Endodermal cell (in vitro differentiated cells): ENCODE measurements at places on chromosomes 11 and 22.

GRCh38 chr11:122599434-122599833 lies 56.1 kb upstream of the UBASH3B start:
- DNase-seq: no peak

- DNase-seq: no peak
Observed at GRCh38 chr11:15148169-15148568, 33.4 kb downstream of the INSC start.

DNA sequence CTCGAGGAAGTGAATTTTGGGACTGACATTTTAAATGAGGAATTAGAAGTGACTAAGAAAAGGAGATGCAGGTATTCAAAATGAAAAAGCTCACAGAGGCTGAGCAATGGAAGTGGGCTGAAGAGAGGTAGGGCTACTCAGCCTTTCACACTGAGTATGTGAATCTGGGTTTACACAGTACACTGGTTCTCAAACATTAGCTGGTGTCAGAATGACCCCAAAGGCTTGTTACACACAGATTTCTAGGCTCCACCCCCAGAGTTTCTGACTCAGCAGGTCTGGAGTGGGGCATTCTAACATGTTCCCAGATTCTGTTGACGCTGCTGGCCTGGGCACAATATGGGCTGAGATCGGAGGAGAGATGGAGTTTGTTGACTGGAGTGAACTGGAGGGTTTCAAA lies 32.8 kb downstream of the CADM1 start:
- no peak for DNase-seq

GRCh38 chr22:27416511-27417420 lies 384.8 kb downstream of the MN1 start:
- DNase-seq: peak; percentile 83

- no peak for DNase-seq
Observed at GRCh38 chr22:44042249-44043218, 18.4 kb downstream of the PARVB start.

- DNase-seq: peak; percentile 76
Observed at GRCh38 chr11:18736590-18737148, 10.7 kb upstream of the IGSF22 start.

DNA sequence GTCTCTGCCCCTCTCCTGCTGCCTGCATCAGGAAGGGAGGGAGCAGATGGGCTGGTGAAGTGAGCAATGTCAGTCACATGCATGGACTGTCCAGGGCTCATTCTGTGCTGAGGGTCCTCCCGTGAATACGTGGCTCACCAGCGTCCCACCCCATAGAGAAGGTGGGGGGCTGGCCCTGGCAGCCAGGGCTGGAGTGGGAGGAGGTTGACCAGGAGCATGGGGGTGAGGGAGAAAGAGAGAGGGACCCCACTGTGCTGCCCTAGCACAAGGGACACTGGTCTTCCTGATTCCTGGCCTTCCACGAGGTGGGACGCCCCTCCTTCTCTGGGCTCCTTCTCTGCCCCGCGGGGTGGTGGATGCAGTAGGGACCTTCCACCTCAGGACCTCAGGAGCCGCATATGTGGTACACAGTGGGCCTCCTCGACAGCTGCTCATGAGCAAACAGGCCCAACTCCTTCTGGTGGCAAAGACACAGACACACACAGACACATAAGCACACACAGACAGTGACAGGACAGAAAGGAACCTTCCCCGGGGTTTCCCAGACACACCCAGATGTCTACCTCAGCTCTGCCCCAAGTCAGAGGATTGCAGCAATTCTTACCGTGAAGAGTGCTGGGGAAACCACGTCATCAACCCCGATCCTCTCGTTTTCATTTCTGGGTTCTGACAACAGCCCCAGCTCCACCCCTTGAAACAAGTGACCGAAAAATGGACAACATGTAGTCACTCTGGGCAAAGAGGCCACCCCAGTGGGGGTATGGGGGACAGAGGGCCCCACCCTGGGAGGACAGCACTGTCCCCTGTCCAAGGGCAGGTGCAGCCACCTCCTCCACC lies 3.6 kb upstream of the APOBEC3A start:
- DNase-seq: no peak

GRCh38 chr11:48210052-48210451 lies 6.6 kb upstream of the OR4B1 start:
- DNase-seq: peak; percentile 78

DNA sequence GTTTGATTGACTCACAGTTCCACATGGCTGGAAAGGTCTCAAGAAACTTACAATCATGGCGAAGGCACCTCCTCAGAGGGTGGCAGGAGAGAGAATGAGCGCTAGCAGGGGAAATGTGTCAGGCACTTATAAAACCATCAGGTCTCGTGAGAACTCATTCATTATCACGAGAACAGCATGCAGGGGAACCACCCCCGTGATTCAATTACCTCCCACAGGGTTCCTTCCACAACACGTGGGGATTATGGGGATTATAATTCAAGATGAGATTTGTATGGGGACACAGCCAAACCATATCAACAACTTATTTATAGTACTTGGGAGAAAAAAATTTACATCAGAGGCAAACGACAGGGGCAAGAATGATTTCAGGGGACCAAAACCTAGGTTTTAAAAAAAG lies 3.0 kb downstream of the ME3 start:
- no peak for DNase-seq

- peak; percentile 46 for DNase-seq
Observed at GRCh38 chr22:44436736-44437135, 61.3 kb downstream of the RTL6 start.

DNA sequence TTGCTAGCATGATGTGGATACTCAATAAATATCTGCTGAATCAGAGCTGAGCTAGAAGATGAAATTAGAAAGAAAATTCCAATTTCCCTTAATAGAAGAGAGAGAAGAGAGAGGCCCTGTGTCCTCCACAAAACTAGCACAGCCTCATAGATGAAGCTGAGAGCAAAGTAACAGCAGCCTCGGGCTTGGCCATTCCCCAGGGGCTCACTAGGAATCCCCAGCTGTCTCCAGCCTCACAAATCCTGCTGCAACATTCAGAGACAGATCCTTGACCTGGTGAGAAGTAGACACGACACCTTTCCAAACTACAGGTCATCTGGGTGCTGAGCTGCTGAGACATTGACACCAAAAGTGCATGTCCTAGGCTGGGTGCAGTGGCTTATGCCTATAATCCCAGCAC lies 26.1 kb upstream of the IRAG1 start:
- no peak for DNase-seq

DNA sequence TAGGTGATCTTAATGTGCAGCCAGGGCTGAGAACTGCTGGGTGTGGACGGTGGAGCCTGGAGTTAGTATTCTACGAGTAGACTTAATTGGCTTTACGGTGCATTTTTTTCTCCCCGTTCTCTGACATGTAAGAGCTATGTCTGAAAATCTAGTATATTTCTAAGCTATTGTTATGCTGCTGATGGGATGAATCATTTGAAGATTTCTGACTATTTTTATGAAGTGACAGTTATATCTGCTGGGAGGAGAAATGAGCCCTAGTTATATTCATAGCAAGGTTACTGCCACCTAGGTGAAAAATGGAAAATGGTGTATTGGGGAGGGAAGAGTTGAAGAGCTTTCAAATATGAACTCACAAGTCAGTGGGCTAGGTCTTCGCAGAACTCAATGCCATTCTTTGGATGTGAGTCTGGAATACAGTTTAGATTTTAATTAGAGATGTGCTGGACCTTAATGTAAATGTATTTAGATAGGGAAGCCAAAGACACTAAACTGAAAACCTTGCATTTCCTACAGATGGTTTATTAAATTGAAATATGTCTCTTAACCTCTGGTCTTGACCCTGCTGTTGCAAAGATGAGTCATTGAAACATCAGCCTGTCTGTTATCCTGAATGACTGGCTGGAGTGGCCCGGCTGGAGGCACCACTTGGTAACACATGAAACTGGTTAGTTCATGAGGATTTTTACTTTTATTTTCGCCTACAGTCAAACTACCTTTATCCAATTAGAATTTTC lies 293.7 kb downstream of the DDX10 start:
- no peak for DNase-seq
